ENCODE measurements at places on chromosomes 3 and 15.

GRCh38 chr3:127547761-127548605, 42.5 kb downstream of the TPRA1 start:
- DNase-seq = peak; percentile 59

DNA sequence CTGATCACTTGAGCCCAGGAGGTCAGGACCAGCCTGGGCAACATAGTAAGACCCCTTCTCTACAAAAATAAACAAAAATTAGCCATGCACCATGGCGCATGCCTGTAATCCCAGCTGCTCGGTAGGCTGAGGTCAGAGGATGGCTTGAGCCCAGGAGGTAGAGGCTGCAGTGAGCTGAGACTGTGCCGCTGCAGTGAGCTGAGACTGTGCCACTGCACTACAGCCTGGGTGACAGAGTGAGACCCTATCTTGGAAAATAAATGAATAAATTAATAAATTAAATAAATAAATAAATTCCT, 10.8 kb downstream of the SHISA5 start:
- no peak for DNase-seq

- DNase-seq = no peak
These were observed 392.1 kb downstream of the NLGN1 start for GRCh38 chr3:173789530-173790162.

DNA sequence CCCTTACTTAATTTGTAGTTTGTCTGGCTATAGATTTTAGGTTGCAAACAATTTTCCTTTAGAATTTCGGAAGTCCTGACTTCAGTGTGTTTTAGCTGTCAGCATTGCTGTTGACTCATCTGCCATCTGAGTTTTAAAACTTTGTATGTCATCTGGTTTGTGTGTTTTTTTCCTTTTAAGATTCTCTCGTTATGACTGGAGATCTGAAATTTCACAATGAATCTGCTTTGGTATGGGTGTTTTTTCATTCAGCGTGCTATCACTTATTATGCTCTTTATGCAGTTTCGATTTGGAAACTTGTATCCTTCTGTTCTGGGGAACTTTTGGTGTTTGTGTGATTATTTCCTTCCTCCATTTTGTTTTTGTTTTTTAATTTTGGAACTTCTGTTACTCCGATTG, 53.7 kb upstream of the ZNF280D start:
- no peak for DNase-seq

GRCh38 chr15:80450811-80451321, 46.7 kb downstream of the ARNT2 start:
- no peak for DNase-seq

DNA sequence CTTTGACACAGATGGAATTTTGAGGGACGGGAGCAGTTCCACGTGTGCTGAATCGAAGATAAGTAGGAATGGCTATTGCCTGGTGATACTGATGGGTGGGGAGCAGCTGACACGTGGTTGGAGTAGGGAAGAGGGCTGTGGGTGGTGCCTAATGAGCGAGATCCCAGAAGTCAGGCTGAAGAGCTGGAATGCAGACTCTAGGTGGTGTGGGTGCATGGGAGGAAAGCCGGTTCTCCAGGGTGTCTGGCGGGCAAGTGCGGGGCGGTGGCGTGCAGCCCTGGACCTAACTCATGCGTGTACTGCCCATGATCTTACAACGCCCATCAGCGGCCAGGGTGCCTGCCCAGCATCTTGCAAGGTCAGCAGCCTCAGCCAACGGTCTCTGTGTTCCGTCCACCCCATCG, 63.1 kb downstream of the ARNT2 start:
- DNase-seq = no peak

- DNase-seq = no peak
These were observed 190.4 kb downstream of the FOXP1 start for GRCh38 chr3:71393093-71393492.

- DNase-seq = no peak
These were observed 16.1 kb downstream of the FGF7 start for GRCh38 chr15:49438962-49439631.

DNA sequence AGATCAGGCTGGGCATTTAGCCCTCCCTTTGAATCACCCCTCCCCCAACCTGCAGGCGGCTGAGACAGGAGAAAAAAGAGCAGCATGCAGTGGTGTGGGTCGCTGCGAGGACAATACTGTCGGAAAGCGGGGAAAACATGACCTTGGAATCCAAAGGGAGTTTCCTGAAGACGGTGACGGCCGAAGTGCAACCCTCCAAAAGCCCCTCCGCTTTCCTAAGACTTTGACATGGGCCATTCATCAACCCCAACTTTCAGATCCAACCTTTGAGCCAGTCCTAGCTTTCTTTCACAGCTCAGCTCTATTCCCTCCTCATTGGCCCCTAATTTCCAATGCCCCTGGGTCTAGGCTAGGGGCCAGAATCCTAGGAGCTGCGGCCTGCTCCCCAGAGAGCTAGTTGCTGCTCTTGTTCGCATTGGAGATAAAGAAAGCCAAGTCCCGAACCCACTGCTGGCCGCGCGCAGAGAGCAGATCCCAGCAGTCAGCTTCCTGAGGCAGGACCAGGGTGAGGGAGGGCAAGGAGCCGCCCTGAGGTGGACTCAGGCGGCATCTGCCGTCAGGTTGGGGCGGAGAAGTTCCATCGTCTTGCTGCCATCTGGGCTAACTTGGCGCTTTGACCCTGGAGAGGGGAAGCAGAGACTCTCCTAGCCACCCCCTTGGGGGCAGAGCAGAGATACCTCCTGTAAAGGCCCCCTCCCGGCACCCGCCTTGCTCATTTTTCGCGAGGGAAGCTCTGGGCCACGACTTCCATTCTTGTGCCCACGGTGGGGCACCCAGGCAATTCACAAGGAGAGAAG, 914 bp downstream of the ZIC4 start:
- no peak for DNase-seq

- DNase-seq = peak; percentile 21
These were observed 26.3 kb downstream of the DPH6 start for GRCh38 chr15:35519541-35520149.

DNA sequence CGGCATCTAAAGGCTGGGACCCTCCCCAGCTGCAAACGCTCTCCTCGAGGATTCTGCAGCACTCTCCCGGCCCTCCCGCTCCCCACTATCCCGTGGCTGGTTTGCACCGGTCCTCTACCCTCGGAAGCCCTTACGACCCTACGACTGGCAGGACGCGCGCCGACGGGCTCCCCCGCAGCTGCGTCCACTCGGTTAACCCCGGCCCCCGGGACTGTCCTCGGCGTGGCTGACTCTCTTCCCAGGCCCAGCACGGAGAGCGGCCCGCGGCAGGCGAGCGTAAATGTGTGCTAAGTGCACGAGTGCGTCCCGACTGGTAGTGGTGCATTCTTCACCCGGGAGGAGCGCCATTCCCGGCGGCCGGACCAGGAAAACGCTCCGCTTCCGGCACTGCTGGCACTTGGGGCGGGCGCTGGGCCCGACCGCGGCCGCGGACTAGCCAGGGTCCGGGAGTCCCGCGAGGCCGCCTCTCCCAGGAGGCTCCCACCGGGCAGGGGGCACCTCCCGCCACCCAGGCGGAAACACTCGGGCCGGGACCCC, 508 bp downstream of the GORASP1 start:
- DNase-seq = no peak

GRCh38 chr3:195185583-195185982, 85.4 kb downstream of the XXYLT1 start:
- no peak for DNase-seq

DNA sequence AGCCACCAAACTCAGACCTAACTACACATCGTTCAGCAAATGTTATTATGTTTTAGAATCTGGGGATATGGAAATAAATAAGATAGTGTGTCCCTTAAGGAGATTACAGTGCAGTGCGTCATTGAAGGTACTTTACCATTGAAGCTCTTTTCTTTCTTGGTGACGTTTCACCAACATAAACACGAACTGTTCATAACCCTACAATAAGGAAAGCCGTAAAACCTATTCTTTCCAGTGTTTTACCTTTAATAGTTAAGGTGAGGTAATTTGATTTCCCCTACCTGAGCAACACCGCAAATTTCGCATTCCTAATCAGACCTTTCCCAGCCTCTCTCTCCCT, 826 bp downstream of the CCDC66 start:
- no peak for DNase-seq

GRCh38 chr3:124336067-124336656, 344.2 kb upstream of the ROPN1 start:
- peak; percentile 11 for DNase-seq

- DNase-seq = no peak
These were observed 96.7 kb upstream of the NECTIN3 start for GRCh38 chr3:110974902-110975301.

GRCh38 chr15:70690491-70691276, 72.7 kb downstream of the UACA start:
- no peak for DNase-seq

- DNase-seq = no peak
These were observed 639.4 kb upstream of the TBL1XR1 start for GRCh38 chr3:177836671-177837070.

DNA sequence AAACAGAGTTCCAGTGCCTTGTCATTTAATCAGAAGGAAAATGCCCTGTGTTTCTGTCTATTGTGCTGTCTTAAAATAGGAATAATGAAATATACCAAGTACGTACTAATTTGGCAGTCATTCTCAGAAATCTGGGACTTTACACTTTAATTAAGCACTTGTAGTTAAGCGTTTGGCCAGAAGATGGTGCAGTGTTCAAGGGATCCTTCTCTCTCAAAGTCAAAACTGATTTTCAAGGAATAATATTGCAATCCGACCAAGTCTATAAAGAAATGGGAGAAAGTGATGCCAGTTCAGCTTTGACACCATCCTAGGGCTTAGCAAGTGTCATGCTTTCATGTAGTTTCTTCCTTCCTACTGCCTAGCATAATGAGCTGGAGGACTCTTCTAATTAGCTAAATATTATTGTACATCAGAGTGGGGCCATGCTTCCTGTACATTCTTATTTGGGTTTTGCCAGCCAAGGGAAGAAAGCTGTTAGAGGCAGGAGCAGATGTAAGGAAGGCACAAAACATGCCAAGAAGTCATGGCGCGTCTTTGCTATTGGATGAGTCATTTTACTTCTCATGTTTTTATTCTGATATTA, 64.8 kb downstream of the SAMMSON start:
- DNase-seq = peak; percentile 18

- DNase-seq = no peak
These were observed 360.7 kb downstream of the NSUN3 start for GRCh38 chr3:94423578-94423977.

DNA sequence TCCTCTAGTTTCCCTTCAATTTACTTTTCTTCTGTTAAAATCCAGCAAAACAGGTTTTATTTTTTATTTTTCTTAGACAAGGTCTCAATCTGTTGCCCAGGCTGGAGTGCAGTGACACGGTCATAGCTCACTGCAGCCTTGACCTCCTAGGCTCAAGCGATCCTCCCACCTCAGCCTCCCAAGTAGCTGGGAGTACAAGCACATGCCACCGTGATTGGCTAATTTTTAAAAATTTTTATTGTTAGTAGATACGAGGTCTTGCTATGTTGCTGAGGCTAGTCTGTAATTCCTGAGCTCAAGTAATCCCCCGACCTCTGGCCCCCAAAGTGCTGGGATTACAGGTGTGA, 41.6 kb downstream of the ILDR1 start:
- DNase-seq = no peak

DNA sequence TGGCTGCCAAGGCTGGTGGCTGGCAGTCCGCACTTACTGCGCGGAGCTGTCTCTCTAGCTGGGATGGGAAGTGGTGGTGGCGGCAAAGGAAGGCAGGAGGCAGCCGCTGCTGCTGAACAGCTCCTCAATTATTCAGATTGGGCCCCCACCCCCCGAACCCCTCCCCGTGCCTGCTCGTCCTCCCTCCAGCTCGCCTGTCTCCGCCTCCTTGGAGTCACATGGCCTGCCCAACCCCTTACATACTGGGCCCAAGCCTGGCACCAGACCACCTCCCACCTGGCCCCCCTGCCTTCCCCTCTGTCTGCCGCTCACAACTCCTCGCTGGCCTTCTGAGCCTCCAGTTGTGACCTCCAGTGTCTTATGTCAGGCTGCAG, at the start of gene SLC7A14:
Gene SLC7A14 (minus strand): TSS at position 139 of the 374 bp plus-strand sequence. CDS start 59,139 bp downstream, outside the sequence.
- peak; percentile 82 for DNase-seq

GRCh38 chr3:121477589-121477988, 68.2 kb downstream of the POLQ start:
- no peak for DNase-seq

GRCh38 chr15:60674704-60675395, 195.9 kb upstream of the ICE2 start:
- no peak for DNase-seq

DNA sequence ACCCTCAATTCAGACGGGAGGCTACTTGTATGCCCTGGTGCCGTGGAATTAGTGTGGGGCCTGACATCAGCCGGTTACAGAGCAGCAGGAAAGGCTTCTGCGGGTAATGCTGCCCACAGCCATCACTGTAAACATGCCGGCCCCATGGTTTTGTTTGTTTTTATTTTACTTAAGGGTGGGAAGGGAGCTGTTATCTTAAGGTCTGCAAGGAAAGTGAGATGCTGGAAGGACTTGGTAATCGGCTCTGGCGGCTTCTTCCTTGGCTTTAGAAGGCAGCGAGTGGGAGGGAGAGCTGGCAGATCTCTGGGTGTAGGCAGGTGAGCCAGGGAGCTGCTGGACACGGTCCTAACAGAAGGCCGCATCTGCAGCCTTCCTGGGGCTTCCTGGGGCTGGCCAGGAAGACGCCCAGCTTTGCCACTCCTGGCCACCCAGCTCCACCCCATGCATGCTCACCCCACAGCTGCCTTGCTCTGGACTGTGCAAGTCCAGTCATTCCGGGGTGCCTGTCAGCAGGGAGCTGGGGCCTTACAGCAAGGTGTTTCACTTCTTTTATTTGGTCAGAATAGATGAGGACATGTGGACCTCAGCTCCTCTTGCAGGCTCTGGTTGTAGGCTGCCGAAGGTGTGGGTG, 54.1 kb upstream of the FURIN start:
- no peak for DNase-seq

- no peak for DNase-seq
These were observed 187.1 kb downstream of the DPH6 start for GRCh38 chr15:35358824-35359223.

DNA sequence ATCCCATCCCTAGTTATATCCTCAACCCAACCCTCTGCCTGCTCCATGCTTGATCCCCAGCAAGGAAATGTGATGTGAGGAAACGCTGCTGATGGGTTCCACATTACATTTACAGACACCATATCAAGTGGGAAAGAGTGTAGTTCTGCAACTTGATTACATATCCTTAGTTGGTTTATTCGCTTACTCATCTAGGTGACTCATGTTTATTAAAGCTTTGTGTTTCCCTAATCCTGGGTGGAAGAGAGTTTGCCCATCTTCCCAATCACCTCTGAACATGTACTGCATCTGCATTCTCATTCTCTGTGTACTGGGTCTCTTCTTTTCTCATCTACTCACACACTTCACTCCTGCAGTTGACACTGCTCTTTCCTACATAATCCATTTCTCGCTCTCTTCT, 91.7 kb upstream of the PDZRN3 start:
- DNase-seq = no peak
